Stimulated activated CD8-positive, alpha-beta memory T cell treated with anti-CD3 and anti-CD28 coated beads, Interleukin-15, amount 100 ng/mL, for 24 hours (primary cell): ENCODE measurements at places on chromosomes 12 and 14.

DNA sequence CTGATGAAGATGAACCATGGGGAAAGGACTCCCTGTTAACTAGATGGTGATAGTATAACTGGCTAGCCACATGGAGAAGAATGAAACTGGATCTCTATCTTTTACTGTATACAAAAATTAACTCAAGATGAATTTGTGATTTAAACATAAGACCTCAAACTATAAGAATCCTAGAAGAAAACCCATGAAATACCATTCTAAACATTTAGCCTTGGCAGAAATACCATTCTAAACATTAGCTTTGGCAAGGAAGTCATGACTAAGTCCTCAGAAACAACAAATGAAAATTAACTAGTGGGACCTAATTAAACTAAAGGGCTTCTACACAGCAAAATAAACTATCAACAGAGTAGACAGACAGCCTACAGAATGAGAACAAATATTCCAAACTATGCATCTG lies 28.4 kb upstream of the NOVA1 start:
- DNase-seq, result no peak

DNA sequence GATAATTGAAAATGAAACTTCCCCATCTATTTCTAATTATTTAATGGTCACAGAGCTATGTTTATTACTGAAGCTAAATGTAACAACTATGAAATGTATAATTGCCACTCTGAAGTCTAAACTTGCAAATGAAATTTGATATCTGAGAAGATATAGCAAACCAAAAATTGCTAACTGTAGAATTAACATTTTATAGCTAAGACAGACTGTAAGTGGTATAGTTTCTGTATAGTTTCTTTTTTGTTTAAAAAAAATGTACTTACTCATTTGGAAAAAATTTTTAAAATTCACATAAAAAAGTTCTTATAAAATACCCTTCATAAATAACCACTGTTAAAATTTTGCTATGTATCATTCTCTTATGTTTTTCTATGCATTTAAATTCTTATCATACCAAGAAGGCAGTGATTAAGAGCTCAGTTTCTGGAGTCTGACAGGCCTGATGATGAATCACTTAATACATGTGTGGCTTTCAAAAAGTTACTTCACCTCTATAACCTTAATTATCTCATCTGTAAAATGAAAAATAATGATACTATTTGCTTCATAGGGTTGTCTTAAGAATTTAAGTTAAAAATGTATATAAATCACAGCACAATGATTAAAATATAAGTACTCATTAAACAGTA lies 214.7 kb upstream of the GARIN2 start:
- DNase-seq, result no peak

GRCh38 chr14:37147310-37147880 lies 25.0 kb downstream of the SLC25A21 start:
- DNase-seq, result no peak

DNA sequence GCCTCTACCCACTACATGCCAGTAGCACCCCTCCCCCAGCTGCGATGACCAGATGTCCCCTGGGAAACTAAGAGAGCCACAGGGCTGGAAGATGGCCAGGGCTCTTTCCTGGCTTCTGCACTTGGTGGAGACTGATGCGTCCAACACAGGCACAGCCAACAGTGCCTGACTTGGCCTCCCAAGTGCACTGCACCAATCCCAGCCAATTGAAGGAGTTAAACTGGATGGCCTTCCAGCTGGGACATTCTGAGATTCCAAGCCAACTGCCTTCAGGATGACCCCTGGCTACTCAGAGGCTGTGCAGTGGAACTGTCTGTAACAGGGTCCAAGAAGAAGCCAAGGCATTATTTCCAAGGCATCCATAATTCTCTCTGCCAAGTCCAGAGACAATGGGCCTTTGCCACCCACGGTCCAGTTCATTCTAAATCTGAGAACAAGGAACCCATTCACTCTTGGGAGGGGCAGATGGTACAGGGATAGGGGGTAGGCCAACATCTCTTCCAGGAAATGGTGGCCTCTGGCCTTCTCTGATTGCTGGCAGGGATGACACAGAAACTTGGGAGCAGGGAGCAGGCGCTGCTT lies 35.2 kb downstream of the PRIMA1 start:
- no peak for DNase-seq

DNA sequence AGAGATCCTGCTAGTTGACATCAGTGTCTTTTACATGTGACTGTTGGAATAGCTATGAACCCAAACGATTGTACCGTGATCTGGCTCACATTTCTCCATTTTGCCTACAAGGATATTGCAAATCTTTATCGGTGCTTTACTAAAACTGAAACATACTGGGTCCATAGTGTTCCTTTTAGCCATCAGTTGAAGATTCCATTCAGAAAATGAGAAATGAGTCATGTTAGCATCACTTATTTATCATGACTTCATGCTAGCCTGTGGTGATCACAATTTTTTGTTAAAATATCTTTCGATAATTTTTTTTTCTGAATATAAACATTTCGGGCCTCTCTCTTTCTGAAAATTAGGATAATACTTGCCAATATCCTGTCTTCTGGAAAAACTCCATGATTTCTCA lies 210.3 kb downstream of the EGLN3 start:
- DNase-seq, result no peak

- DNase-seq, result no peak
Measured at GRCh38 chr14:66238969-66239368, 247.2 kb upstream of the CCDC196 start.

- no peak for DNase-seq
Measured at GRCh38 chr12:227286-227915, 13.4 kb upstream of the SLC6A12 start.

DNA sequence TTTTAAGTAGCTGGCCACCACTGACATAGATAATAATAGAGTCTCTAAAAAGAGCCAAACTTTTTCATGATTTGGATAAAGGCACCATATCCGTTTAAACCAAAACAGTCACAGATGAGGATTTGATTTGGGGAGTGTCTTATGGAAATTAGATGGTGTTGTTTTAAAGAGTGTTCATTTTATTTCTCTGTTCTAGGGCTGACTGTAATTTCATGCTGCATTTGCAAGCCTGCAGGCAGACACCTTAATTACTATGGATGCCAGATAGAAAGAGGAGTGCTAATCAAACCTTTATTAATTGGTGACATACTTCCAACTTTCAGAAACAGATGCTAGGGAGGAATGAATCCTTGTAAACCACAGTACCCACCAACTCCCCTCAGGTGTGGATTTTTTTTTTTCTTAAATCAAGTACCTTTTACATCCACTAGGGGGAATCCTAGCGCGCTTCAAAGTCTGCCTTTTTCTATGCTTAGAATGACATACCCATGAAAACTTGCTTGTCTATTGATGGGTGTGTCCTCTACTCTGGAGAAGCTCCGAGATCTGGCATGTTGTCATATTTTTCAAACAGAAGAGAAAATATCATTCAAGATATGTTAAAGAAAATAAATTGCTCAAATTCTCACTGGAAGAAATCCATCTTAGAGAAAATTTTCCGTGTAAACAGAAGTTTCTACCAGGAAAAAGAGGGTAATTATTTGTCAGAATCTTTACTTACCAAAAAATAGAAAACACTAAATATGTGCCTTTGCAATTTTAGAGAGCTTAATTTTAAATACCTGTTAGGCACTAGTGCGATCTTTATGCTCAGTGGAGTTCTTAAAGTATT lies 14.2 kb upstream of the PLXNC1 start:
- no peak for DNase-seq

DNA sequence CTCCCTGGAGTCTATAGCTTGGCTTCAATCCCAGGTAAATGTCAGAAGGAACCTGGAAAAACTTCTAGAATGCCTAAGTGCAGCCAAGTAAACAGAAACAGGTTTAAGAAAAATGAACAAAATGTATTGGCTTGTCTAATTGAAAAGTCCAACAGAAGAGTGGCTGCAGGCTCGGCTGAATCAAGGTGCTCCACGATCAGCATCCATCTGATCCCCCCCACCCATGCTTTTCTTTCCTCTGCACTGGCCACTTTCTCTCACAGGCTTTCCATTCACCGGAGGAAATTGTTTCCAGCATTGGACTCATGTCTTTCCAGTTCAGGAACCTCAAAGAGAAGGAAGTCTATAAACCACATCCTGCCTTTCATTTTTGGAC lies 42.0 kb upstream of the C14orf180 start:
- no peak for DNase-seq

GRCh38 chr12:75479963-75480461 lies 543 bp upstream of the GLIPR1 start:
- DNase-seq, result no peak

DNA sequence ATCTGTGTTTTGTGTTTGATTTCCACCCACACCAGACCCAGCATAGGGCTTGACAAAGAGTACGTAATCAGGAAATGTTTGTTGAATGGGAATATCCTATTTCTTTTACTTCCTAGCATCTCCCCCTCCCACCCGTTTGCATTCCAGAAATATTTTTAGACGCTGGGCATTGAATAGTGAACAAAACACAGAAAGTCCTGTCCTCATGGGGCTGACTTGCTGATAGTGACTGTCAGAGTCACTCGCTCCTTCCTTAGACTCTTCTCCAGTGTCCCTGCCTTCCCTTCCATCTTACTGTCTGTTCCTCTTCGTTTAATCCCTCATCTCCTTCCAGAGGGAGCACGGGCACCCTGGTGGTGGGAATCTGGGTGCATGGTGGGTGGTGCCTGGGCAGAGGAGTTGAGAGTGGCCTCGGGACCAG lies 53.6 kb downstream of the SLC25A47 start:
- DNase-seq, result no peak

GRCh38 chr14:96195441-96196081 lies 9.1 kb upstream of the BDKRB2 start:
- no peak for DNase-seq

- DNase-seq, result no peak
Measured at GRCh38 chr12:10623131-10623530, 9.7 kb upstream of the MAGOHB start.

GRCh38 chr14:87050421-87050820 lies 942.6 kb downstream of the GALC start:
- no peak for DNase-seq

DNA sequence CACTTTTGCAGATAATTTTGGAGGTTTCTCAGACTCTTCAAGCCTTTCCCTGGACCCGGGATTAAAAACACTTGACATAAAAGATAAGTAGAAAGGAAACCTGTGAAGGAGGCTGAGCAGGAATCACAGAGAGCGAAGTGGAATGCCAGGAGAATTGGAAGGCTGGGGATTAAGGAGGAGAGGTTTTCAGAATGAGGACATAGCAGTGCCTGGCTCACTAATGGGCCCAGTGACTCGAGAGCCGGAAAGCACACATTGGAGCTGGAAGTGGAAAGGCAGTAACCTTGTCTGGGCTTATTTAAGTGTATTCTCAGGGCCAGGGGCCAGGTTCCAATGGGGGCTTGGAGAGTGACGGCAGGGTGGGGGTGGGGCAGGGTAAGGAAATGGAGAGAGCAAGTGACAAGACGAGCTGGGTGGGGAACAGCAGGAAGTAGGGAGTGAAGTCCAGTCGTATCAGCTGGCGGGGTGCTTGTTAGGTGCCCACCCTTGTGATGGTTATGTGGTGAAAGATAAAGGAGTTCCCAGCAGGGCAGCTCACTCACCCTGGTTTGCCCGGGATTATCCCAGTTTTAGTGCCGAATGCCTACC lies 13.1 kb downstream of the EVL start:
- no peak for DNase-seq

DNA sequence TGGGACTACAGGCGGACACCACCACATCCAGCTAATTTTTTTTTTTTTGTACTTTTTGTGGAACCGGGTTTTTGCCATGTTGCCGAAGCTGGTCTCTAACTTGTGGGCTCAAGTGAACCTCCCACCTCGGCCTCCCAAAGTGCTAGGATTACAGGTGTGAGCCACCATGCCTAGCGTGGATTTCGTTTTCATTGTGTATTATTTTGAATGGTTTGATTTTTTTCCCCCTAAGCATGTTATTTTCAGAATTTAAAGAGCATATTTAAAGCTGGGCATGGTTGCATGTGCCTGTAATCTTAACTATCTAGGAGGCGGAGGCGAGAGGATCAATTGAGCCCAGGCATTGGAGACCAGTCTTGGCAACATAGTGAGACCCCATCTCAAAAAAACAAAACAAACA lies 13.1 kb downstream of the TMEM63C start:
- no peak for DNase-seq
